Fibroblast of skin of left biceps (primary cell): ENCODE measurements at places on chromosomes 6 and 20.

- DNase-seq: no peak
Observed at GRCh38 chr20:42274986-42275385, 656.8 kb upstream of the CHD6 start.

- no peak for DNase-seq
Observed at GRCh38 chr20:59912609-59913008, 20.8 kb downstream of the SYCP2 start.

DNA sequence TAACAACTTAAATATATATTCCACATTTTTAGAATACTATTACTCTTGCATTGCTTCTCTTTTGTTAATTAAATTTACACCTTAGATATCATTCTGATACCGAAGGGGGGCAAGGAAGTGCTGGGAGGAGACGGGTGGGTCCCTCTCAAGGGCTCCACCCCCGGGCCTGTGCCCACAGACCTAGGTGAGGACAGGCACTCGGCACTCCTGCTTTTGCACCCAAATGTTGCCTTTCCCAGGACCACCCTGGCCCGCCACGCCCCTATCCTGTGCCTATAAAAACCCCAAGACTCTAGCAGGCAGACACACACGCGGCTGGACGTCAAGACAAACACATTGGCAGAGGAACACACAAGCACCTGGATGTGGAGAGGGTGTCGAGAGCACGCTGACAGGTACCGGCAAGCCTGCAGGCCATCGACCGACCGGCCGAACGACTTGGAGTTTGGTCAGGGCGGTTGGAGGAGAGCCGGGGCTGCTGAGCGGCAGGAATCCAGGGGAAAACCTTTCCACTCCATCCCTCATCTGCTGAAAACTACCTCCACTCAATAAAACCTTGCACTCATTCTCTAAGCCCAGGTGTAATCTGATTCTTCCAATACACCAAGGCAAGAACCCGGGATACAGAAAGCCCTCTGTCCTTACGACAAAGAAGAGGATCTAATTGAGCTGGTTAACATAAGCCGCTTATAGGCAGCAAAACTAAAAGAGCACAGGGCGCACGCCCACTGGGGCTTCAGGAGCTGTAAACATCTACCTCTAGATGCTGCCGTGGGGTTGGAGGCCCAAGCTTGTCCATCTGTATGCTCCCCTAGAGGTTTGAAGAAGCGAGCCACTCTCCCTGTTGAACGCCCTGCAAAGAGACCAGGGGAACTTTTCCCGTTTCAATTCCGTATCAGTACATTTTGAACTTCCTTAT is 197.4 kb upstream of the PRSS16 start:
- no peak for DNase-seq

DNA sequence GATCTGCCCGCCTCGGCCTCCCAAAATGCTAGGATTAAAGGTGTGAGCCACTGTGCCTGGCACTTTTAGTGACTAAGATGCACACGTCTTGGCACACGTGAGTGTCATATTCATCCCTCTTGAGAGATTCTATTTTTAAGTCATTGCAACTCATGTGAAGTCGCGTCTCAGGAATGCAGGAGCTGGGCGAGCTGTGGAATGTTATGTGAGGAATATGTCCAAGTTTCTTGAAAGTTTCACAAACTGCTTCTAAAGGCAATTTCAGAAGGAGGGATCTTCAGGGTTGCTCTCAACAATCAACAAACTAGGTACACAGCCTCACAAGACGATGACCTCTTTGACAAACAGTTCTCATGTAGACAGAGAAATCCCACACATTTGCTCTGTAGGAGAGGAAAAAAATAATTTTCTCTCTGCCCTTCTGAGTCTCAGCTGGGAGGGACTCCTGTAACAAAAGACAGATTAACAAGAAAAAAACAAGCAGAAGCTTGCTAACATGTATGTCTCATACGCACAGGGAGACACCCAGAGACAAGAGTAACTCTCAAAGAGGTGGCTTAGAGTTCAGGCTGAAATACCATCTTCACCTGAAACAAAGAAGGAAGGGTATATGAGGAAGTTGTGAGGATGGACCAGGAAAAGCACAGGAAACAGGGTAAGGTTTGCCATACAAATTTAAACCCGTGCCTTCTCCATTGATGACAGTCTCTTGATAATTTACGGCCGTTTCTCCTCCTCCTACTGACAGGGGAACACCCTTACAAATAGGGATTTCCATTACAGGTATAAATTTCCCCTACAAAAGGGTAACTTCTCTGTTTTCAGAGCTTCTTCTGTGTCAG is 45.3 kb upstream of the FAM50B start:
- peak; percentile 88 for DNase-seq

GRCh38 chr6:137829641-137830083 is 37.4 kb upstream of the TNFAIP3 start:
- DNase-seq: no peak

- DNase-seq: no peak
Observed at GRCh38 chr6:64729522-64729921, 977.5 kb downstream of the EYS start.

GRCh38 chr20:13342469-13343242 is 121.6 kb downstream of the ISM1 start:
- DNase-seq: no peak

GRCh38 chr6:64010010-64010409 is 374.4 kb downstream of the PHF3 start:
- DNase-seq: no peak

GRCh38 chr20:48841875-48842529 is 14.2 kb upstream of the PREX1 start:
- peak; percentile 82 for DNase-seq

DNA sequence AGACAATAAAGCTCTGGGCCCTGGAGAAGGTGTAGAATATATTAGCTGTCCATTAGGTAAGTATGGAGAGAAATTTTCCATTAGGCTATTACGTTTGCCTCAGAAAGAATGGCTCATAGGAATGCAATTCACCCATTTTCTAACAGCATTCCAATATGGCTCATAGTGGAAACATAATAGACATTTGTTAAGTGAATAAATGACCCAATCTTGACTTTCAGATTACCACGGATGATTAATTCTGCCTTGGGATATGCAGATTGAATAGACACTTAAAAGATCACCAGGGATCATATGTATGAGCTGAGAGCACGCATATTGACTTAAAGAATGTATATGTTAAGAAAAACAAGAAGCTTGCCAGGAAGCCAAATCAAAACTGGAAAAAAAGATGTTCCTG is 209.1 kb upstream of the CDYL start:
- peak; percentile 28 for DNase-seq

GRCh38 chr6:52724406-52725121 is 38.7 kb downstream of the GSTA2 start:
- DNase-seq: peak; percentile 17

GRCh38 chr6:138215093-138215782 is 3.1 kb downstream of the PBOV1 start:
- DNase-seq: no peak

DNA sequence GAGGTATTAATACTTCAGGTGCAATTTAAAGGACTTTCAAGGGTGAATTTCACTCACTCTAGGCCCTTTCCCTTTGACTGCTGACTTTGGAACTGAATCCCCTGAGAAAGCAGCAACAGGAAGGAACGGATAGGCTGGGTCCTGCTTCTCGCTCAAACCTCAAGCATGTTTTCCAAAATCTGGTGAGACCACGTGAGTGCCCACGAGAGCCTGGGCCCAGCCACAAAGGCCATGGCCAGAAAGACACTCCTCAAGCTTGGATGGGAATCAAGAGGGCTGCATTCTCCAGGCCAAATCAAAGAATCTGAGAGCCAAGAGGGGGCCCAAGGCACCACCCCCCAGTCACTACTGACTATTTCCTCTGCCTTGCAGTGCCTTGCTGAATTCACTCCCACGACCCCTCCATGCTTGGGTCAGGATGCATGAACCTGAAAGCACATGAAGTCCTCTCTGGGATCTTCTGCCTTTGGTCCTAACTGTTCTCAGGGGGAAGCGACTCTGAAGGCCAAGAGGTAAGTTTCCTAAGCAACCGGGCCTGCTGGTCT is 146.1 kb downstream of the NFATC2 start:
- DNase-seq: no peak

- peak; percentile 6 for DNase-seq
Observed at GRCh38 chr6:96626759-96627364, 63.9 kb downstream of the FHL5 start.

- no peak for DNase-seq
Observed at GRCh38 chr6:170367241-170367640, 60.7 kb downstream of the FAM120B start.

- no peak for DNase-seq
Observed at GRCh38 chr6:40353197-40353966, 233.8 kb downstream of the LRFN2 start.

- DNase-seq: no peak
Observed at GRCh38 chr6:18383441-18383840, 3.7 kb upstream of the RNF144B start.

DNA sequence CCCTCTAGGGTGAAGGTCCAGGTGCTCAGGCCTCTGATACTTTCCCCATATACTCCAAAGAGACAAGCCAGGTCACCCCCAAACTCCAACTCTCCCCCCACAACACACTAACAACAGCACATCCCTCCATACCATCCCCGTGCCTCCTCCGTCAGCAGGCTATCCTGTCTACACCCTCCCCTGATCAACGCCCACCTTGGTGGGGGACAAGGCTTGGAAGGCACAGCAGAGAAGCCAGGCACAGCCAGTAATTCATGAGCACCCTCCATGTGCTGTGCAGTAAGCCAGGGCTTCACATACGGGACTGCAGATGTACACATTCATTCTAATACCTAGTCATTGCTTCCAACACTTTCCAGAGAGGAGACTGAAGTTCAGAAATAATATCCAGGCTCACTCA is 57.6 kb downstream of the TRERF1 start:
- no peak for DNase-seq
